WERI-Rb-1 (cell line): ENCODE measurements at places on chromosomes 5 and 9.
A peak's percentile ranks its signal among the peaks of the same experiment; 100 is the strongest.

GRCh38 chr5:51104556-51104955 lies 278.7 kb upstream of the ISL1 start:
- no peak for DNase-seq

- DNase-seq, result no peak
These were observed 6.5 kb downstream of the ERGIC1 start for GRCh38 chr5:172840432-172841154.

DNA sequence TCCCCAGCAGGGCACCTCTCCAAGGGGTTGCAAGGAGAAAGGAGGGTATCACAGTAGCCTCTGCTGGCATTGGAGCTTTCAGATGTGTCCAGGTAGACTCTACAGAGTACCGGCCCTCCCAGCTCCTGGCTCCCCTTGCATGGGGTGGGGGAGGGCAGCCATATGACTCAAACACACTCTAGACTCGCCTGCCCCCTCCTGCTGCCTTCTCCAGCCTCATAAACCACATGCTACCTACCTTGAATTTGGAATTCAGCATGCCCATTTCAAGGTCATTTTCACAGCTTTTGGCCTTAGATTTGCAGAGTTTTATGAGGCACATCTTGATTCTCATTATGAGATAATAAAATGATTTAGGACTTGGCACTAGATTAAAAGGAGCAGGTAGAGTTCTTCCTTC lies 32.8 kb upstream of the SMIM32 start:
- DNase-seq, result no peak

- no peak for DNase-seq
These were observed 6.3 kb upstream of the UGCG start for GRCh38 chr9:111890334-111890733.

- no peak for DNase-seq
These were observed 25.9 kb downstream of the SRFBP1 start for GRCh38 chr5:121987685-121988073.

GRCh38 chr5:58013542-58014258 lies 446.2 kb downstream of the PLK2 start:
- no peak for DNase-seq

GRCh38 chr5:15993919-15994318 lies 185.7 kb downstream of the MARCHF11 start:
- DNase-seq, result no peak

DNA sequence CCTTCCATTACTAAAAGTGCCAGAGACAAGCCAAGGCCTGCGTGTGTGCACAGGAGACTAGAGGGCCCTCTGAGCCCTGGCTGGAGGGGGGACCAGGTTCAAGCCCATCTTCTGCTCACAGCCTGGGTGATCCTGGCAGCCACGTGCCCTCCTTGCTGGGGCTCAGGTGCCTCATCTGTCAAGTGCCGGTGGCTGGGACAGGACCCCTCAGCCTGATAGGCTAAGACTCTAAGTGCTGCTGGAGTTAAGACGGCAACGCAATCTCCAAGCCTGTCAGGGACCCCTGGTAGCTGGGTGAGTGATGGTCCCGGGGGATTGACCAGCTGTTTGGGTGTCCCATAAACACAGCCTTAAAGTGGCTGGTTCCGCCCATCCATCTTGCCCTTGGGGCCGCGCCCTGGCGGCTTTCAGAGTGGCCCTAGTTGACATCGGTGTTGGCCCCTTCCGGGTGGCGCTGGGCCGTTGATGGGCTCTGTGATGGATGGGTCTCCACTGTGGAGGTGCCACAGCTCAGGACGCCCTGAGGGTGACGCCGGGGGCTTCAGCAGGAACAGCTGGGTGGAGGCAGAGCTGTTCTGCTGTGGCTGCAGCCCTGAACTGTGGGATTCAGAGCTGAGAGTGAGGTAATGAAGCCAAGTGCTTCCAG lies 136.2 kb downstream of the BARX1 start:
- peak; percentile 8 for DNase-seq

DNA sequence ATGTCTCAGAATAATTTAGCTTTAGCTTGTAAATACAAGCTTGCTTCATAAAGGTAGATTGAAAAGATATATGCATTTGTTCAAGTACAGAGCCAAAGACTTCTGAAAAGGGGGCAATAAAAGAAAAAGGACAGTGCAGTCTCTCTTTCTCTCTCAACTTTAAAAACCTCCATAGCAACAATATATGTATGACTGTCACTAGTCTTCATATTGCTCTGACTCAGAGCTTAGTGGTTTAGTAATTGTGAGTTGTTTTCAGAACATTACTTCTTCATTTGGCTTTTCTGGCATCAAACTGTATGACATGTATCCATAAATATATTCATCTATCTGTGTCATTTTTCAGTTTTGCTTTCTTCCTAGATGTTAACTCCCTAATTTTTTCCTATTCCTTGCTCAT lies 194.6 kb upstream of the KIF2A start:
- no peak for DNase-seq

- no peak for DNase-seq
These were observed 68.7 kb upstream of the CTSL start for GRCh38 chr9:87657190-87657589.

DNA sequence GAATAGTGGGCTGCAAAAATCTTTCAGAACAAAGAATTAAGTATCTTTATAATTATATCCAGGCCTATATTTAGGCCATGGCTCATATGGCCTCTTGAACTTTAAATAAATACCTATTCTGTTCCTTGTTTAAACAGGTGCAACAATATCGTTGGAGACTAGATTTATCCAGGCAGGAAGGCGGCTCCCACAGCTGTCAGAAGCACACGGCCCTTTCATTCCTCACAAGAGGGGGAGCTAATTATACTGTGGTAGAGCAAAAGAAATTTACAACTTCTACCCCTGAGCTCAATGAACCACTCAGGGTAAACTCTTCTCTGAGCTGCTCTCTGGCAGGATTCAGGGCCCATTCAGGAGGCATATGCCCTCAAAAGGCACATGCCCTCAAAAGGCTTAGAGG lies 31.3 kb downstream of the TMEM174 start:
- DNase-seq, result no peak

- no peak for DNase-seq
These were observed 398.9 kb downstream of the PLK2 start for GRCh38 chr5:58060996-58061395.

DNA sequence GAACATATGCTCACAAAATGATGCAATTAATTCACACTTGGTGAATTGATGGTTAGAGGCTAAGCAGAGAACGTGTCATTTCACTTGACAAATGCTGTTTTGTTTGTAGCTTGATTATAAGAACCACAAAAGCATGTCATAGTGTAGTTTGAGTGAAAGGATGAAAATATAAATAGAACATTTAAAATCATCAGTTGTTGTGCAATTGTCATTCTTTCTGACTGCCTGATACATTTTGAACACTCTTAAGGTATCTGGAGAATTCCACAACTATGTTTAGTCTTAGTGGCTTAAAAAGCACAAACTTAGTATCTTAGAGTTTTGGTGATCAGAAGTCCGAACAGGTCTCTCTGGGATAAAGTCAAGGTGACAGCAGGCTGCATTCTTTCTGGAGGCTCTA lies 129.4 kb downstream of the BASP1 start:
- no peak for DNase-seq

DNA sequence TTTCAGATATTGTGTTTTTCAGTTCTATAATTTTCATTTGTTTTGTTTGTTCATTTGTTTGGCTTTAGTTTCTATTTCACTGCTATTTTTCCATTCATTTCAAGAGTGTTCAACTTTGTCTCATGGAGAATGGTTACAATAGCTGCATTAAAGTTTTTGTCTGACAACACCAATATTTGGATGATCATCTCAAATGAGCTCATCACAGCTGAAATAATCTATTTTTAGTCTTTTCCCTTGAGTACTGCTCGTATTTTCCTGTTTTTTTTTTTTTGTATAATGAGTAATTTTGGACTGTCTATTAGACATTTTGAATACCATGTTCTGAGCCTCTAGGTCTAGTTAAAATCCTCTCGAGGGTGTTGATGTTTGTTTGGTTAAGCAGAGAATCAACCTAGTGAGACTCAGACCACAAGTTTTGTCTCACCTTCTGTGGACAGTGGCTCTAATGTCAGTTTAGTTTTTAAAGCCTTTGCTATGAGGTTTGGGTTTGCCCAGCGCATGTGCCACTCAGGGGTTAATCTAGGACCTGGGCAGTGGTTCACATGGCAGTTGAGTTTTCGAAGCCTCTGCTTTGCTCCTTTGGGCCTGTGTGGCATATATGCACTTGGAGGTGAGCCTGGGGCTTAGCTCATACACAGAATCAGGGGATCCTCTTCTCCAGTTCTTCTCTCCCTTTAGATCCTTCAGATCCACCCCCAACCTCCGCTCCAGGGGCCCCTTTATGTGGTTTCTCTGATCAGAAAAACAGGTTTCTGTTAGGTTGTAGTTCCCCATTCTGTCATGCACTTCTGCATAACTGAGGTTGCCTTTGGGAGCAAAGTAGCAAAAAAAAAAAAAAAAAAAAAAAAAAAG lies 79.8 kb downstream of the ARSB start:
- no peak for DNase-seq

DNA sequence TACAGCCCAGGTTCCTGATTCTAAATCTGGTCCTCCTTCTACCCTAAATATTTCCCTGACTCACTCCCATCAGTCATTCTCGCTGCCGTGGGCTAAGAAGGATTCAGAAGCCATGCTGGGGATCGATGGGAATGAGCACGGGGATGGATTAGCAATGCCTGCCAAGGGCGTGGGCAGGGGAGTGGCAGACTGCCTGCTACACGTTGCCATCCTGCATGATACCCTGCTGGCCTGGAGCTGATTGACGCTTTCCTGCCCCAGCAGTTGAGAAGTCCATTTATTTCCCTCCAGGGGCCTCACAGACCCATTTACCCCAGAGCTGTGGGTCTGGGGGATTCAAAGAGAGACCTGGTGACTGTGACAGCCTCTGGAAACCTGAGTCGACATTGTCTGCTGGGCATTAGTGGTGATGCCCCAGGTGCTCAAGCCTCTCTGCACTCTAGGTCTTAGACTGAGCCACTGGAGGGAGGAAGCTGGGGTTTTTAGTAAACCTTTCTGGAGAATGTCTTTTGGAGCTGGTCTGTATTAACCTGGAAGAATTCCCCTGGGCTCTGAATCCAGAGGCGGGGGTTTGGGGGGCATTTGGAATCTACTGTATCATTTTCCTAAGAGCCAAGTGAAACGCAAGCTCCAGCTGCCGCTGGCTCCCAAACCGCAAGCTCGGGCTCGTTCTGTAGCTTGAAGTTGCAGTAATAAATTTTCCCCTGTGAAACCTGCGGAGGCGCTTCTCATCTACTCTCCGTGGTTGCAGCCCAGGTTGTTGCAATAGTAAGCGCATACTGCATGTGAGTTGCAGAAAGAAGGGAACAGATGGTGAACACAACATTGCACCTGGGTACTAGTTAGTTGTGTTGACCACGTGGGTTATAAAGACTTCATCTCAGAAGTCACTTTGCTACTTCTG lies 76.3 kb upstream of the RAPGEF1 start:
- DNase-seq, result no peak

- no peak for DNase-seq
These were observed 24.2 kb downstream of the PPARGC1B start for GRCh38 chr5:149754172-149754880.

GRCh38 chr5:133241179-133242092 lies 189.6 kb downstream of the HSPA4 start:
- no peak for DNase-seq

- no peak for DNase-seq
These were observed 409.4 kb upstream of the CTNND2 start for GRCh38 chr5:12313602-12314001.

DNA sequence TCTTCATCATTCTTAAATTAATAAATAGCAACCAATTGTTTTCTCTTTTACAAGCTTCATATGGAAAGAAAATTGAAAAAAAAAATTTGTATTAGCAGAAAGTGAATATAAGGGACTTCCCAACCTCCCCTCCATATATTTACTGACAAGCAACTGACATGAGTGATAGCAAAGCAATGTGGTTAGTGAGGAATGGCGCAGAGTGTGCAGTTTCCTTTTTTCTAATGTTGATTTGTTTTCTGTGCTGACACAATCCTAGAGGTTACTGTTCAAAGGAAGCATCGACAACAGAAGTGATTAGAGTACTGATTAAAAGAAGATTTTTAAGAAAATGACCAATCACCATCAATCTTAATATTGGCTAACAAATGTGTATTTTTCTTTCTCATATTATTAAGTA lies 1.7 kb upstream of the PTGER4 start:
- no peak for DNase-seq

- DNase-seq, result peak; percentile 23
These were observed at the start of gene PALM2AKAP2 for GRCh38 chr9:109779711-109780452. Gene PALM2AKAP2, plus strand, starts transcription at chr9:109780198. Its CDS starts 291 bp downstream, at chr9:109780489.

DNA sequence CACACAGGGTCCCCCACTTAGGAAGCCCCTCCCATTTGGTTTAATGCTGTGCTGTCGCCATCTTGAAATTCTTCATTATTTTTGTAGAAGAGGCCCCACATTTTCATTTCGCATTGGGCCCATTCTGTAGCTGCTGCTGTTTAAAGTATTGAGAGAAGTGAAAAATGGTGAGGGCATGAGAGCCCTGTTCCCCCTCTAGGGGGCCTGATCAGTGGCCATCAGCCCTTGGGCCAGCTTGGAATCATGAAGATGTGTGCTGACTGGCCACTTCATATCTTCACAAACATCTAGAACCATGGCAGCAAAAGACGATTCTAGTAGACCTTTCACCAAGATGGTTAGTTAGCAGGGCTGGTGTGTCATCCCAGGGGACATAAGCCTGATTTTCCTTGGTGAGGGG lies 3.3 kb downstream of the TMEM268 start:
- no peak for DNase-seq

GRCh38 chr5:25892211-25892610 lies 1146.2 kb downstream of the CDH9 start:
- DNase-seq, result no peak

- no peak for DNase-seq
These were observed 354.3 kb upstream of the ACTBL2 start for GRCh38 chr5:57836921-57837320.

DNA sequence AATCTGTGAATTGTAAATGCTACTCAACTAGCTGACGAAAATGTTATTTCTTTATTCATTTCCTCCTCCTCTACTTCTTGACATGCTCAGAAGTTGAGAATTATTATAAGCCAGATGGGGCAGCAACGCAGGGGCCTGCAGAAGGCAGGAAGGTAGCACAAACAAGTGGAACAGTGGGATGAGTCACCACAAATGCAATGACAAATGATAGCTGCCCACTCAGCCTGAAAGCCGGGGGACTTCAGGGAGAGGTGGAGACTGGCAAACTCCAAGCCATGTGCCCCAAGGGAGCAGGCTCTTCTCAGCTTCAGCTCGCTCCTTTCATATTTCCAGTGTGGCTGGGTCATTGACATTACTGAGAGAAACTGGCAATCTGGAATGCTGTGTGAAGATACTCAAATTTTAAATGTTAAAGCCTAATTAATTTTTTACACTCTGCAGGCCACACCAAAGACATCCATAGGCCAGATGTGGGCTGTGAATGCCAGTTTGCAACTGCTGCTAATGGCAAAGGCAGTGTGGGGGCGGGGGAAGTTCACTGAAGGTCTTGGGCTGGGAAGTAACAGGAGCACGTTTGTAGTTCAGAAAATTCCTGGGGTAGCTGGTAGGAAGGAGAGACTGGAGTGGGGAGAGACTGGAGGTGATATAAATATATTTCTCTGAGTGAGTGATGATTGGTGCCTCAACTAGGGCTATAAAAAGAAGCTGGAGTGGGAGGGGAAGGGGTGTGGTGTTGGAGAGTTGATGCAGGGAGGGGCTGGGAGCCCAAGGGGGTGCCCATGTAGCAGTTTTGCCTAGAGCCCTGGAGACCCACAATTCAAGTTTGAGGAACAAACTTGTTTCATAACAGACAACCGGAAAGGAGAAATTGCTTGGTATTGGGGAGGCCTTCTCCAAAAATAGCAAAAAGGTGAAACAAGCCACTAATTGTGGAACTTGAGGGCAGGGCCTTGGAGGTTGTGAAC lies 20.8 kb upstream of the ADRB2 start:
- no peak for DNase-seq

- no peak for DNase-seq
These were observed 156.2 kb upstream of the NR3C1 start for GRCh38 chr5:143559586-143560109.

- no peak for DNase-seq
These were observed 22.1 kb downstream of the HMGXB3 start for GRCh38 chr5:150022681-150023080.
